Epithelial cell of umbilical artery (primary cell): ENCODE measurements at places on chromosomes 6 and 20. TPM values are rescaled to one million over a fixed set of nuclear protein-coding genes. Genes with fewer than 3 reads are reported as not detected.

Gene DOP1A
- total RNA-seq: 21.4 and 23.9 TPM in 2 replicates

Gene DNPH1
- total RNA-seq: 44.8 and 60.4 TPM in 2 replicates

Gene SLC22A3
- 0.32 and 0.61 TPM in 2 replicates for total RNA-seq

Gene NRSN1
- not detected in 2 replicates for total RNA-seq

Gene DHX16
- total RNA-seq: 38.3 and 41.0 TPM in 2 replicates

Gene CCM2L
- 5.5 and 9.1 TPM in 2 replicates for total RNA-seq

Gene PLA2G7
- total RNA-seq: not detected in 2 replicates

Gene MOCS1
- 11.4 and 12.3 TPM in 2 replicates for total RNA-seq

Gene ARMH2
- total RNA-seq: not detected in 2 replicates

Gene FIG4
- 11.7 and 14.6 TPM in 2 replicates for total RNA-seq

Gene ANGPT4
- not detected in 2 replicates for total RNA-seq

Gene GABRR1
- total RNA-seq: not detected in 2 replicates

Gene SCUBE3
- 0.30 and 0.32 TPM in 2 replicates for total RNA-seq

Gene PAK5
- total RNA-seq: not detected in 2 replicates

Gene TRIM31
- total RNA-seq: not detected in 2 replicates

Gene C2
- not detected in 2 replicates for total RNA-seq

Gene L3MBTL1
- total RNA-seq: 2.3 and 9.3 TPM in 2 replicates

Gene HLA-G
- total RNA-seq: under 0.01 TPM in 1 of 2 replicates, not detected in the other

Gene APOM
- 0.30 TPM in 1 of 2 replicates, not detected in the other for total RNA-seq

Gene PLCB4
- total RNA-seq: 1.6 and 3.6 TPM in 2 replicates

Gene SLC17A3
- total RNA-seq: not detected in 2 replicates

Gene CALHM4
- under 0.01 and 0.46 TPM in 2 replicates for total RNA-seq

Gene CAGE1
- 0.15 TPM in 1 of 2 replicates, not detected in the other for total RNA-seq

Gene SAMD10
- 2.6 TPM in 2 replicates for total RNA-seq

Gene HLA-DQB1
- total RNA-seq: not detected in 2 replicates

Gene MAP7
- total RNA-seq: 0.15 and 0.32 TPM in 2 replicates
